ENCODE measurements at places on chromosomes 3 and 15.
A peak's percentile ranks its signal among the peaks of the same experiment; 100 is the strongest.

DNA sequence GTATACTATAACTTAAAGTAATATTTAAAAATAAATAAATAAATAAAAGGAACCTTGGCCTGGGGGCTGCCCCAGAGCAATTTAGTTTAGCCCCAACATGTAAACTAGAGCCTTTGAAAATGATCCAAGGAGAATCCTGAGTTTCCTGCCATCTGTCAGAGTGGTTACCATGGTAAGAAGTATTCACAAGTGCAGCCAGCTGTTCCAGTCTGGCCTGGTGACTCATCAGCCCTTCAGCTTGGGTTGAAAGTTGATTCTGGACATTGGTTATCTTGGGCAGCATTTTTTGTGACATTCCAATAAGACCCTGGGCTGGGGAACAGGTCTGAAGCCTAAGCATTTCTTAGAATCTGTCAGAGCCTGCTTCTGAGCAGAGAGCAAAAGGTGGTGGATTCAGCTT, 72.7 kb upstream of the LRTM1 start:
- DNase-seq, result no peak

DNA sequence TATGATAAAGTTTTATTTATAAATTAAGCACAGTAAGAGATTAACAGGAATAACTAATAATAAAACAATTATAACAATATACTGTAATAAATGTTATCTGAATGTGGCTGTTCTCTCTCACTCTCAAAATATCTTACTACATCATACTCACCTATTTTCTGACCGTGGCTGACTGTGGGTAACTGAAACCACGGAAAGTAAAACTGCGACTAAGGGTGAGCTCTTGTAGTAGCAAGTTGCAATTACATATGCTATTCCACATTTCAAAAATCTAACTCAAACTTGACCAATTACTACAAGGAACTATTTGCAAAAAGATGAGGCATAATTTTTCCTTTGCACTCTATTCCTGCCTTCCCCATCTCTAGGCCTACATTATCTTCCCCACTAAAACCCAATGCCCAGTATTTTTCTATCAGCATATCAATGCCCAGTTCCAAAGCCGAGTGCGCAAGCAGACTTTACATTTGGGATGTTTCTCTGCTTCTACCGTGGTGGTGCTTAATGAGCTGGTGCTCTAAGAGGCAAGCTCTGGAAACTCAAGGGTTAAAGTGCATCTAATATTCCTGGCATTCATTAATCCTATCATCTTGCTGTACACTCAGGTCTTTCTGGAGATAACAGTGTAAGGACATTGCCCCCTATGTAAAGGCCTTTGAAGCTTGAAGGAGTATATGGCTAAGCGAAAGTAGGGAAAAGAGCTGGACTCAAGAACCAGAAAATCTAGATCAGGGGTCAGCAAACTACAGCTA, 6.7 kb downstream of the PCYT1A start:
- no peak for DNase-seq

DNA sequence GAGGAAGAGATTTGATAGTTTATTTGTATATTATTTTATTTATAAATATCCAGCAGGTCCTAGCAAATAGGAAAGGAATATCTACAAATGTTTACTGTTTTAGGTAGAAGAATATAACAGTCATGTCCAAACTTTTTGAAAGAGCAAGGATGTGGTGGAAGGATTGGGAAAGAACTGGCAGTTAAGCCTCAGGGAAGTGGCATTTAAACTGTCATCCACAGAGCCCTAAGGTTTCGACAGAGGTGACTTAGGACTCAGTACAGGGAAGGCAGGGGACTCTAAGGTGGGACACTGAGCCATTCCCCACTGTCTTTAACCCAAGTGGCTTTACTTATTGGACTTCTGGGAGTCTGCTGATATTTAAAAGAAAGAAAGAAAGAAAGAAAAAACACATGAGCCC, 11.8 kb upstream of the TMEM87A start:
- no peak for DNase-seq

DNA sequence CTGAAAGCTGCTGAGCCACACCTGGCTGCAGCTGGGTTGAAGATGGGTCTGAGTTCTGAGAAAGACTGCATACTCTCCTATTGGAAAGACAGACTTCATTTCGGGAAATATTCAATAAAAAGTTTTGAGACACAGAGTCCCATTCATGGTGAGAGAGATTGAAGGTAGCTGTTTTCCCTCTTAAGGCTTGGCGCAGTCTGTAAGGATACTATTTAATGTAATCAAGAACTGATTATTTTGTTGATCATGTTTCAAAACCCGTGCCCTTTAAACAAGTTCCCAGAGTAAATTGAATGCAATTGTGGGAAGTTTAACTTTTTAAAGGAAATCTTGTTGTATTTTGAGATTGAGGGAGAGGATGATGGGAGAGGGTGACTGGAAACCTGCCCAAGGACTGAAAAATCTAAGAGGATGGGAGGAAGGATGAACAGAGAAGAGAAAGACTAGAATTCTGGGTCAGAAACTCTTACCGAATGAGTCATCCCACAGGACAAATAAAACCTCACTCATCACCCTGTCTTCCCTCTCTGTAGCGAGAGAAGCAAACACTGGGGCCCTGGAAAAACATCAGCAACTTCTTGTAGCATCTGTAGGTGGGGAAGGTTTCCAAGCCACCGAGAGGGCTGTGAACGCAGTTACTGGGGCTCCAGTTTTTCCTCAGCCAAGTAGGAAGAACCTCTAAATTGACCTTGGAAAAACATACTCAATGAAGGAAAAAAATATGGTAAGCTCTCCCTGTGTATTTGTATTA, 193.2 kb upstream of the TPRG1 start:
- DNase-seq, result no peak

GRCh38 chr3:169825316-169825715, 12.6 kb upstream of the LRRC34 start:
- DNase-seq, result no peak

DNA sequence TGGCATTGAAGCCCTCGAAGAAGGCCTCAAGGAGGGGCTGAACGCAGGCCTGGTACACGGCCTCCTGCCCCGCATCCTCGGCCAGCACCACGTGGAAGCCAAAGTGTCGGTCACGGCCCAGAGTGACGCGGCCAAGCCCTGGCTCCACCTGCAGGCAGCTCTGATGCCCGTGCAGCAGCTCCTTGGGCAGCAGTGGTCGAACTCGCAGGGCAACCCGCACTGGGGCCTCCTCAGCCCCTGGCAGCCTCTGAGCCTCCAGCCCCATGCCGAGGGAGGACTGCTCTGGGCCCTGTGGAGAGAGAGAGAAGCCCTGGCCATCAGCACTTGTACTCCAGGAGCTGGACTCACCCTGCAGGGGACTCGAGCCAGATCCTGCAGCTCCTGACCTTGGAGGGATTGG, 2.6 kb downstream of the KIF7 start:
- DNase-seq, result no peak

- DNase-seq, result no peak
Observed at GRCh38 chr15:79045041-79045440, 45.5 kb downstream of the RASGRF1 start.

DNA sequence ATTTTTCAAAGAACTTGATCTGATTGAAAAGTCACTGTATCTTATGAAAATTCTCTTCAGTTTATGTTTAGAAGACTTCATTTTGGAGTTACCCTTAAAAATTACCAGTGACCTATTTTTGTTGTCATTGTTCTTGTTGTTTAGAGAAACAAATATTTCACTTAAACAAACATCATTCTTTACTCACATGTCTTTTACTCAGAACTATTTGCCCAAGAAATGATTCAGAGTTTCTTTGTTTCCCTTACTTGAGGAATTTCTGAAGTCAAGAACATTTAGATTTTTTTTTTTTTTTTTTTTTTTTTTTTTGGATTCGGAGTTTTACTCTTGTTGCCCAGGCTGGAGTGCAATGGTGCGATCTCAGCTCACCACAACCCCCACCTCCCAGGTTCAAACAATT, 259.6 kb upstream of the UBE2E1 start:
- no peak for DNase-seq

- no peak for DNase-seq
Observed at GRCh38 chr15:40379853-40380252, 2.7 kb upstream of the KNSTRN start.

- peak; percentile 32 for DNase-seq
Observed at GRCh38 chr3:50651920-50652529, 22.7 kb upstream of the DOCK3 start.

DNA sequence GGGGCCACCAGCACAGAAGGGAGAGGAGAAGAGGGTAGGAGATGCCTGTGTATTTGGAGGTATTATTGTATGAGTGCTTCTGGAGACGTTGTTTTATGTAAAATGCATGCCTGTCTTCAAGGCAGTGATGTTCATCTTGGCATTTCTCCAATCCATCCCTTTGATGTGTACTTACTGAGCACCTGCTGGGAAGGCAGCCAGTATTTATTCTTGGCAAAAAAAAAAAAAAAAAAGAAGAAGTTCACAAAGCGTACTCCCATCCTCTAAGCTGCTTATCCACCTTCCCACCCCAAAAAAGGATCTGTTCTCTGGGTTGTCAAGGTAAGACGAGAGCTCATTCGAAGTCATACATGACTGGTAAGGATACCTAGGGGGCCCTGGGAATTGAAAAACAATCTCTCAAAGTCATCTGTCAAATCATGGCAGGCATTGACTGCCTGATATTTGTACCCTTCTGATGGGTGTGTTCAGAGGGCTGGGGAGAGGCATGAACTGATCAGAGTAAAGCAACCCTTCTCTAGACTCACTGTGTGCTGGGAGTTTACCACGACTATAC, 30.0 kb upstream of the SLC6A1 start:
- DNase-seq, result no peak

- no peak for DNase-seq
Observed at GRCh38 chr15:38531509-38531908, 33.1 kb downstream of the RASGRP1 start.

Data from WTC11 (cell line).